ENCODE measurements at places on chromosomes 11 and 22. TPM values are rescaled to one million over a fixed set of nuclear protein-coding genes. Genes with fewer than 3 reads are reported as not detected.

Gene KIRREL3
- not detected for total RNA-seq

Gene C1QTNF4
- not detected for total RNA-seq

DNA sequence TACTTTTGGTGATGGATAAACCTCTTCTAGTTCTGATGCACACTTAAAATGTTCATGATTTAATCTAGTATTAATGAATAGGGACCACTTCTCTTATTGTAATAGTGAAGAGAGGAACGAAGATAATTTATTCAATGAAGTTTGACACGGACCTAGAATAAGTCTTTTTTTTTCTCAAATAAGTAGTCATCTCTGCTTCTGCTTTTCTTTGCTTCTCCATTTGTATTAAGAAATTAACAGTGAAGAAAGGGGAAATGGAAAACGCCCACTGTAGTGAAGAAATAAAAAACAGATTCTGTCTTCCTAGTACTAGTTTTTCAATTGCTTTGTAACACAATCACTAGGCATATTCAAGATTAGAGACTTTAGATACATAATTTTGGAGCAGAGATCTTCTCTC lies 73.0 kb downstream of the CD44 start:
- no peak for DNase-seq

DNA sequence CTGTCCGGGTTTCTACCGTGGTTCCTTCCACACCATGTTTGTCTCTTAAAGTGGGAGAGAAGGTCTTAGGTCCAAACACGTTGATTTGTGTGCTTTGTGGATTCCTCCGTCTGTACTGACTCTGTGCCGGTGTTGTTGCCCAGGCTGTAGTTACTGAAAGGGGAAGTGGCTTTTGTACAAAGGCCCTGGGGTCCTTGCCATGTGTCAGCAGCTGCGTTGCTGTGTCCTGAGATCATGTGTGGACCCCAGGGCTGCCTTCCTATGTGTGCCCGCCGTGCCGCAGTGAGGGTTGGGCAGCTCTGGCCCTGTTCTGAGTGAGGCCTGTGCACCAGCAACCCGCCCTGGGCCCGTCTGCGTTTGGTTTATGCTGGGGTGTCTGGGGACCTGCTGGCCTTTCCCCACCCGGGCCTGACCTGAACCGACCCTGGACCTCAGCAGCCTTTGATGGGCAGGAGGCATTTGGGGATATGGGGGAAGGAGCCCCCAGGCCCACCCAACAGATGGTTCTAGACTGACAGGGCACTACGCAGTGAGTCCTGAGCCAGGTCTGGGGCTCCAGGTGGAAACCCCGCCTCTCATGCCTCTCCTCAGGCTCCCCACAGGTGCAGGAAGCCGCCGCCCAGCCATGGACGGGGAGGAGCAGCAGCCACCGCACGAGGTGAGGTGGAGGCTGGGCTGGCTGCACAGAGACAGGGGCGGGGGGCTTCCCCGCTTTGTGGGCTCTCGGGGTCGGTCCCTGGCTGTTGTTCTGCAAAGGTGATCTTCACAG lies 6.9 kb downstream of the TRABD start:
- no peak for DNase-seq

Gene OR6X1
- not detected for total RNA-seq

GRCh38 chr11:104222464-104222863 lies 58.5 kb upstream of the PDGFD start:
- peak; percentile 1 for DNase-seq
